ENCODE measurements at places on chromosomes 6 and 20. TPM values are rescaled to one million over a fixed set of nuclear protein-coding genes. Genes with fewer than 3 reads are reported as not detected.

Gene FILIP1
- polyA plus RNA-seq: 5.7 TPM

Gene ZSCAN31
- polyA plus RNA-seq: 3.4 TPM

Gene SCRT2
- not detected for polyA plus RNA-seq

Gene MAFB
- polyA plus RNA-seq: 4.1 TPM

- no peak for DNase-seq
Observed at GRCh38 chr6:79100304-79100703, 22.2 kb upstream of the PHIP start.

DNA sequence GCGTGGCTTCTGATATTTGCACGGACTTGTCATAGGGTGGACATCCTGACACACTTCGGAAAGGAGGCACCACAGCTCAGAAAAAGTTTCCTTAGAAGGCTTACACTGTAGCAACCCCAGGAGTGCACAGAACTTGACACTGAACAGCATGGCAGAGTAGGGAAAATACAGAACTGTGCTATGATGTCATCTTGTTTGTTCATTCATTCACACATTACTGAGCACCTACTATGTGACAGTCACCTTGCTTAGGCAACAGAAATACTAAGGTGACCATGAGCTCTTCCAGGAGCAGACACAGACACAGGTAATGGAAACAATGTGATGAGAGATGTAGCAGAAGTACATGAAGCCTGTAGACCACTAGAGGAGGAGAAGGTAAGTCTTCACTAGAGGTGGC is 2.5 kb upstream of the PIGT start:
- DNase-seq: no peak

- no peak for DNase-seq
Observed at GRCh38 chr6:159961528-159961927, 7.4 kb upstream of the IGF2R start.

- DNase-seq: peak; percentile 71
Observed at GRCh38 chr20:19995220-19995863, 21.8 kb upstream of the NAA20 start.
